ENCODE measurements at places on chromosomes 7 and 10.

DNA sequence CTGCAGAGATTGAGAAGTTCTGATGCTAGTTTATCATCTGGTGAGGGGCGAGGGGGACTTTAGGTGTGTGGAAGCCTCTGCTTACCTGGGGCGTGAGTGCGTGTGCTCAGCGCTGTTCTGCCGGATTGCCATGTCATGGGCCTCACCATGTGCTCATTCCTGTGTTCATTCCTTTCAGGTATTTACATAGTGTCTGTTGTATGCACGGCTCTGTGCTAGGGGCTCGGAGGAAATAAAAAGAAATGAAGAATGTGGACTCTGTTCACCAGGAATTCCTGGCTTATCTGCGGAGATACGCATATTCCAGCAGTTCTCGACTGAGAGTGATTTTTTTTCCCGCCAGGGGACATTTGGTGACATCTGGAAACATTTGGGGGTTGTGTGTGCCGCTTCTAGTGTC is 152.0 kb downstream of the CAMK1D start:
- no peak for ATAC-seq

GRCh38 chr7:70923181-70923845 is 208.6 kb upstream of the GALNT17 start:
- ATAC-seq: no peak

- ATAC-seq: no peak
These were observed 24.4 kb downstream of the AKR1E2 start for GRCh38 chr10:4850397-4850796.

DNA sequence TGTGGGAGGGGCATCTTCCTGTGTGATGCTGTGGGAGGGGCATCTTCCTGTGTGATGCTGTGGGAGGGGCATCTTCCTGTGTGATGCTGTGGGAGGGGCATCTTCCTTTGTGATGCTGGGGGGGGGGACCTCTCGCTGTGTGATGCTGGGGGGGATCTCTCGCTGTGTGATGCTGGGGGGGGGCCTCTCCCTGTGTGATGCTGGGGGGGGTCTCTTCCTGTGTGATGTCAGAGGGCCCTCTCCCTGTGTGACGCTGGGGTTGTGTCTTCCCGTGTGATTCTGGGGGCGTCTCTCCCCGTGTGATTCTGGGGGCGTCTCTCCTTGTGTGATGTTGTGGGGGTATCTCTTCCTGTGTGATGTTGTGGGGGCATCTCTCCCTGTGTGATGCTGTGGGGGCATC is 27.9 kb upstream of the DPYSL4 start:
- no peak for ATAC-seq

- peak; percentile 37 for ATAC-seq
These were observed 655 bp downstream of the PTPRE start for GRCh38 chr10:127907411-127908105.

- no peak for ATAC-seq
These were observed 120.6 kb downstream of the LRRC18 start for GRCh38 chr10:48818861-48819520.

DNA sequence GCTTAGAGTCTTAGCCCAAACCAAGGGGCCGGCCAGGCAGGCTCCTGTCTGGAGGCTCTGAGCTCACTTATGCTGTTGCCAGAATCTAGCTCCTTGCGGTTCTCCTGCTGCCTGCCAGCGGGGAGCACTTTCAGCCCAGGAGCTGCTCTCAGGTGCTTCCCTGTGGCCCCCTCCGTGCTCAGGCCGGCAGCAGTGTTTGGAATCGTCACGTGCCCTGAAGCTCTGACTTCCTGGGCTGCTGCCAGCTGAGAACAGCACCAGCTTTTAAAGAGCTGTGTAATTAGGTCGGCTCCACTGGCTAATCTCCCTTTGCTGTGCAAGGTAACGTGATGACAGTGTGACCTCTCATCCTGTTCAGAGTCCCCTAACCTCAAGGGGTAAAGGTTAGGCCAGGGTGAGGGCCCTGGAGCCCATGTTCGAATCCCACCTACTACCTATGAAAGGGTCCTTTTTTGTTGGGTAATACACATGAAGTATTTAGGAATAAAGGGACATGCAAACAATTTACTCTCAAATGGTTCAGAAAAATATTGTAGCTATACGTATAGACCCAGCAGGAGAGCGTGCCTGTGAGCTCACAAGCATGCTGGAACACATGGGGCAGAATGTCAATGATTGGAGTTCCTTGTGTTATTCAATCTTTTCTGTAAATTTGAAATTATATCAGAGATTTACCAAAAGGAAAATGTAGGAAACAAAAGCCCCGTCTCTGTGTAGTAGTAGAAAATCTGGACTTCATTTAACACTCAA is 16.6 kb downstream of the ZNF862 start:
- ATAC-seq: peak; percentile 38

GRCh38 chr7:47367369-47367768 is 214.5 kb downstream of the TNS3 start:
- ATAC-seq: no peak

DNA sequence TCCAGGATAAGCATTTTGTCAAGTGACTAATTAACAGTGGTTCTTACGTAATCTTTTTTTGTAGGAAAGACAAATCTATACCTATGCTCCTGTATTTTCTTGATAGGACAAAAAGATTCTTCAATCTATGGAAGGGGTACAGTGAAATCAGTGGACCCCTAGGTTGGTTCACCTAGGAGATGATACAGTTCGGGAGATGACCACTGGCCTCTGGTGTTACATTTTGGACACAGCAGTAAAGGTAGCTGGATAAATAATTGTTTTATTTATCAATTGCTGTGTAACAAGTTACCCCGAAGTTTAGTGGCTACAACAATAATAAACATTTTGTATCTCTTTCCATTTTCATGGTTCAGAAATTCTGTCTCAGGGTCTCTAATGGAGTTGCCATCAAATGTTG is 288.2 kb upstream of the MAGI2 start:
- ATAC-seq: no peak

DNA sequence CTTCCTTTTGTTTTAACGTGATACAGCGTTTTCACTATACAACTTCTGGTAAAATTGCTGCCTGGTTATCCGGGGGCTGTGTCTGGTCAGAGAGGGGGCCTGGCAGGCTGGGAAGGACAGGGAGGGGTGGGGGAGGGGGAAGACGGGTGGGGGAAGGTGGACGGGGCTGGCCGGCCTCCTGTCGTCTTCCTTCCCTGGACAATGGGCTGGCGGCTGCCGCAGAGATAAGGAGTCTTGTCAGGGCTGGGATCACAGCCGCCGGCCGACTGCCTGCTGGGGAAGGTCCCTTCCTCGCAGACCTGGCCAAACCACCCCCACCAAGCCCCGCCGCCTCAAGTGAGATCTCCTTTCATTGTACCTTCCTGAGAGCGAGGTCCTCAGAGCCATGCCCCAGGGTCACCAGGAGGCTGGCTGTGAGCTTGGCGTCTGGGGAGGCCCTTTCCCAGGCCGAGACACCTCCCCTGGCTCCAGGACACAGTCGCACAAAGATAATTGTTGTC is 151.2 kb upstream of the TNRC18 start:
- ATAC-seq: no peak

DNA sequence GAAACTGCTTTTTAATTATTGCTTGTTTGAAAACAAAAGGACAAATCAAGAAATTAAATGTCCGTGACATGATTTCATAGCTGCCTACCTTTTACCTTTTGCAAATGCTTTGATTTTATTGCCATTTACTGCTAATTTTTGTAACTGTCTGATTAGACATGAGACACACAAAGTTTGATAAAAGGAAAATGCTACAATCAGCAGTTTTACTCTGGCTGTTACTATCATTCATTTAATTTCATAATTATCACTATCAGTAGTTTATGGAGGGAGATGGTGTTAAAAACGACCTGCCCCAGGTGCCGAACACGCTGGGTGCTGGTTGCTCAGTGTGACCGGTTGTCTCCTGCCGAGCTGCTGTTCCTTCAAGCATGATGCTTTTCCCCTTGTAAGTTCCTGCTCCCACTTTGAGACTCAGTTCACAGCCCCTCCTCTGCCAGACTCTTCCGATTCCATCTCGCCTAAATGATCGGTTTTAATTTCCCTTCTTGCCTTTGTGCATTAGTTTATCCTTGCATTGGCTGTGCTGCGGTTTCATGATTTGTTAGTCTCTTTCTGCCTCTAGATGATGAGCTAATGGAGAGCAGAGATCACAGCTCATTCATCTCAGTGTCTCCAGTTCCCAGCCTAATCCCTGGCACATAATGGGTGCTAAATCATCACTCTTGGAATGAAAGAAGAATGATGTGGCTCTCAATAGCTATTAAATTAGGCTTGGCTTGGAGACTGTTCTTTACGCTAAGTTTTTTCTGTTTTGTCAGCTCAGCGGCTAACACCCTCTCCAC is 110.6 kb downstream of the PFKFB3 start:
- no peak for ATAC-seq

DNA sequence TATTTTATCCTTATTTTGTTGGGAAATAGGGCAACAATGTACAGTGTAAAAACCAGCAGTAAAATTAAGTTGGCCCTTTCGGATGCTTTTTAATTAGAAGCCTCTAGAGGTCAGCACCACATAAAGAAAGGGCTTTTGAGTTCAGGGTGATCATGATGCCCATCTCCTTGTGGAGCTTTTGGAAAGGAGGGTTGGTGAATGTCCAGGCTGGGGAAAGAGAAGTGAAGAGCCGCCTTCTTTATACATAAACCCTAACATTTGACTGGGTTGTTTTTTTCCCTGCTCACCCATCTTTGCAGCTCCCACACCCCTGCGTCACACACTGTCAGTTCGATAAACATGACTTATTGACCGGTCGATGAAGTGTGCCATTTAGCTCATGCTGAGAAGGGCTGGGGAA is 29.8 kb downstream of the MTURN start:
- ATAC-seq: no peak
